ENCODE measurements at places on chromosomes 5 and 9.

DNA sequence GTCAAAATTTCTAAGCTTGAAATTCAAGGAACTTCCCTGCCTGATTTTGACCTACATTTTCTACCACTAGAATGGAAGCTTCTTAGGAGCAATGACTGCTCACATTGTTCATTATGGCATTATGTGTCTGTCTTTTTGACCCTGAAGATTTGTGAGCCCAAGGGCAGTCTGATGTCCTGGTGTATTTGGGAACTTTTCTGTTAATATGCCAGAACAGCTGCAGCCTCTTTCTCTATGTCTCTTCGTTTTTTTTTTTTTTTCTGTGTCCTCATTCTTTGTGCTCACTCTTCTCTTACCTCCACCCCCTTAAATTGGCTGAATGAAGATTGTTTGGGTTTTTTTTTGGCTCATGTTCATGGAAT, 34.8 kb upstream of the TMC1 start:
- no peak for DNase-seq

- DNase-seq, result no peak
Measured at GRCh38 chr5:110852541-110852940, 113.7 kb downstream of the SLC25A46 start.

- DNase-seq, result peak; percentile 4
Measured at GRCh38 chr9:135701067-135701958, 672 bp upstream of the KCNT1 start.

GRCh38 chr9:89549031-89549644, 51.2 kb upstream of the SEMA4D start:
- DNase-seq, result peak; percentile 85

- DNase-seq, result no peak
Measured at GRCh38 chr5:14663734-14664269, 716 bp upstream of the OTULIN start.

DNA sequence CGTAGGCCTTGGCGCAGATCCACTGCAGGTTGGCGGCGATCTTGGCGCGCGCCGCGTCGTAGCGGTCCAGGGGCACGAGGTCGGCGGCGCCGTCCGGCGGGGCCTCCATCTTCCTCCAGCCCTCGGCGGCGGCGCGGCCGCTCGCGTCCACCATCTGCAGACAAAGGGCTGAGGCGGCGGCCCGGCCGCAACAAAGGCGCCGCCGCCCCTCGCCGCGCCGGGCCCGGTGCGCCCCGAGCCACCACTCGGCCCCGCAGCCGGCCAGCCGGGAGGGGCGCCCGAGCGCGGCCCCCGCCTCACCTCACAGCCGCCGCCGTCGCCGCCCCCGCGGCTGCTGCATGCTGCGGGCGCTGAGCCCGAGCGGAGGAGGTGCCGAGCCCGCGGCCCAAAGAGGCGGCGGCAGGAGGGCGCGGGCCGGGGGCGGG, 328 bp downstream of the CAMSAP1 start:
- DNase-seq, result no peak

DNA sequence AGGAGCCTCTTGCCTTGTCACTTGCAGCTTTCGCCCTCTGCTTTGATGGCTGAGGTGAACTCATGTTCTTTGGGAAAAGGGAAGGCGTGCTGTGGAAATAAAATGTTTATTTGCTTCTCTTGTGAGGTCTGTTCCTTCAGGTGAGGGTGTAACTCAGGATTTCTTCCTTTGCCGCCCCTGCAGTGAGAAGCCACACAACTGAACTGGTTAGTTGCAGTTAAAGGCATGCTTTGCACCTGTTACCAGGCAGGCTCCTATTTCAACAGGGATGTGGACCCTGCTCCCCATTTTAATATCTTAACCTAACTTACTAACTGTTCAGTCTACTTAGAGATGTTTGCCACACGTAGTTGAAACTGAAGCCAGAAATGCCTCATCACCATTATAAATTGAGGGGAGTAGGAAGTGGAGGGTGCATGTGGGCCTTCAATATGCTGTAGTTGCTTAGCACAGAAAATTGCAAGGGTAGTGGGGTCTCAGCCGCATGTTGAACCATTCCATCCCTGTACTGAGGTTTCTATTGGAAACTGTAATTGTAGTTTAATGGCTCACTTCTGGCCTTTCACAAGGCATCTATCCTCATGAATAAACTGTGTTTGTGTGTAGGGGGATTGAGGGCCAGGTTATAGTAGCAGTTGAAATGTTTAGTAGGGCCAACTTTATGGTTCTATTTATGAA, 7.9 kb downstream of the RACK1 start:
- no peak for DNase-seq

DNA sequence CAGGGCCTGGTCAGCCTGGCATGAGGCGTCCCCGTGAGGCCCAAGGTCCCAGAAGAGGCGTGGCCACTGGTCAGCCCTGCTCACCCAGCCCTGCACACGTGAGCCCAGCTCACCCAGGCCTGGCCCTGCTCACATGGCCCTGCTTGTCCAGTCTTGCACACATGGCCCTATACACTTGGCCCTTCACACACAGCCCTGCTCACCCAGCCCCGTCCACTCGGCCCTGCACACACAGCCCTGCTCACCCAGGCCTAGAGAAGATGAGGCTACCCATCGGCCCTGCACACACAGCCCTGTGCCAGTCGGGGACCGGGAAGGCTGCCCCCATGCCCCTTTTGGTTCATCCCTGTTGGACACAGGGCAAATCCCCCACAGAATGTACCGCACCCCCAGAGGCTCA, 28.4 kb downstream of the ZDHHC11B start:
- DNase-seq, result no peak

DNA sequence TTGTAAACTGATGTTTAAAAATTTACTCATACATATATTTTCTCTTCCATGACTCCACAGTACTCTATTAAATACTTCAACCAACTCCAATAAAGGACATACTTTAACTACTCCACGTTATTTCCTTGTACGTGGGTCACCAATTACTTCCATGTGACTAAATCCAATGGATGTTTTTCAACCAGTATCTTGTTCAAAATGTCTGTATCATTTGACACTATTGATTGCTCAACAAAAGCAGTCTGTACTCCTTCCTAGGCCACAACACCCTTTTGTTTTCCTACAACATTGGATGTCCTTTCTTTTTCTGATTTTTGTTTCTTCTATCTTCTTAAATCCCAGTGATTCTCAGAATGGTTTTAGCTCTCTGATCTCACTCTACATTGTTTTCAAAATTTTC, 943.7 kb downstream of the EFNA5 start:
- no peak for DNase-seq

DNA sequence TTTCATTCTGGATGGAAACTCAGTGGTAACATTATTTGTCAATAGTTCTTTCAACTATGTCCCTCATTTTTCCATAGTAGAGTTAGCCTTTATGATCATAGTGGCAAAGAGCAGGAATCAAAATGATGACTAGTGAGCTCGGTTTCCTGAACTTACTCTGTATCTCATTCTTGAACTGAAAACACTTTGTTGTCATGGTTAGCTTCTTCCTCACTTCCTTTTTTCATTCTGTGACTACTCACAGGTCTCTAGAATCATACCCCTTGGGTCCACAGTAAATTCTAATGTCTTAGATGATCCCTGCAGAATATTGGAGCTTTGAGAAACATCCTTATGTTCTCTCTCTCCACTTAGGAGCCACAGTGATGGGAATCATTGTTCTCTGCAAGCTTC, 29.4 kb upstream of the RECK start:
- no peak for DNase-seq

DNA sequence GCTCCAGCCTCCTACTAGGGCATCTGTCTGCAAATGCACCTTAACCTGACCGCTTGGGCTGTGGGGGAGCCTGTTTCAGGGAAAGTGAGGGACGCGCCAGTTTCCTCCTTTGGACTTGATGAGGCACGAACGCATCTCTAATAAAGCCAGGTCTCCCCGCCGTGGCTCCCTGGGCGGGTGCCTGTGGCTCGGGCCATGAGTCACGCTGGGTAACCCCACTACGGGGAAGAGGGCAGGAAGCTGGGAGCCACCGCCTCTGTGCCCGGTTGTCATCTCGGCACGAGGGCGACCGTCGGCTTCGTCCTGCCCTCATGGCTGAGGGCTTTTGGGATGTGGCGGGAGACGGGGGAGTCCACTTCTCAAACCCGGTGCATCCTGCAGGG, 12.1 kb downstream of the NOTCH1 start:
- DNase-seq, result peak; percentile 36

GRCh38 chr9:137759117-137759516, 118.5 kb upstream of the CACNA1B start:
- DNase-seq, result no peak

DNA sequence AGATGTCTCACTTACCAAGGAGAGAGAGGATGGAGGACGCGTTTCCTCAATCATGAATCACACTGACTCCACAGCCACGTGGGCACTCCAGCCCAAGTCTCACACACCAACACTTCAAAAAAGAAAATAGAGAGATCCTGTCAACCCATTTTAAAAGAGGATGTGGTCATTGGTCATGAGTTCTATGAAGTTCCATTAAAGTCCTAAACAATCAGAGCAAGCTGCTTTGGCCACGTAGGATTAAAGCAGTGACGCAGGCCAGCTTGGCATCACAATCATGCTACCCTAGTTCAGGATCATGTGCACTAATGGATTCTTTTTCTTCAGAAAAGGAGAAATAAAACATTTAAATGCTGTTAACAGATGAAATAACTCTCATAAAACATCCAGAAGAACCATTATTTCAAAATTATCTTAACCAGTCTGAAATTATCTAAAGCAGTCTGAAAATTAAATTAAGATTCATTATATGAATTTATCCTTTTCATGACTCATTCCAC, 108.1 kb downstream of the SEMA5A start:
- no peak for DNase-seq

DNA sequence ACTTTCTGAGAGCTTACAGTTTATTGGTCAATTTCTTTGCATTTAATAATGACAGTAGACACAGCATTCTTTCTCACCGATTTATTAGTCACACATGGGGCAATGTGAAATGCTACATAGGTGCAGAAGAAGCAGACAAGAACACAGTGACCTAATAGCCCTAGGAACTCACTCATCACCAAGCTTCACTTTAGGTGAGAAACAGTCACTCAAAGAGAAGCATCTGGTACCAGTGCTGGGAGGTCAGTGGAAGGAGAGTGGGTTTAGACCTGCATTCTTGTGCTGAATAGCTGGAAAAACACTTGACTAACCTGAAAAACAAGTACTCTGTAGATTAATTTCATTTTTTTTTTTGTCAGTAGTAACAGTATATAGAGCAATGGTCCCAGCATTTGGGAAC, 179.6 kb downstream of the GRIA1 start:
- DNase-seq, result no peak
